Activated naive CD8-positive, alpha-beta T cell treated with anti-CD3 and anti-CD28 coated beads, Interleukin-2, amount 10 ng/mL, durations not matched to agents 7 days and 5 days (primary cell): ENCODE measurements at places on chromosomes 6 and 20. TPM values are rescaled to one million over a fixed set of nuclear protein-coding genes. Genes with fewer than 3 reads are reported as not detected.

DNA sequence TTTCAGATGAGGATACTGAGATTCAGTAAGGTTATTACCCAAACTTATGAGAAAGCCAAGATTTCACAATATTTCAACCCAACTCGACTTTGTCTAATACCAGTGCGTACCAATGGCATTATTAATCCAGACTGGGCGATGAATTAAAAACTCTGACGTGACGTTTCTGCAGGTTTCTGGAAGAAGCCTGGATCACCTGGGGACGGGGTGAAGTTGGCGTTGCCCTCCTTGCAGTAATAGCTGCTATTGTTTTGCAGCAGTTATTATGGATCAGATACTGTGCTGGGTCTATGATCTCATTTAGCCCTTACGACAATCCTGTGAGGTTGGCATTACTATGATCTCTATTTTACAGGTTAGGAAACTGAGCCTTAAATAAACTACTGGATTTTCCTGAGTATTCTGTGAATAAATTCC lies 569 bp upstream of the CDC5L start:
- H3K4me1 ChIP-seq: peaks cover 27% of the 10 kb centered on the region
- H3K27ac ChIP-seq: peak overlapping the region; percentile 93
- peak overlapping the region; percentile 92 for H3K4me3 ChIP-seq

DNA sequence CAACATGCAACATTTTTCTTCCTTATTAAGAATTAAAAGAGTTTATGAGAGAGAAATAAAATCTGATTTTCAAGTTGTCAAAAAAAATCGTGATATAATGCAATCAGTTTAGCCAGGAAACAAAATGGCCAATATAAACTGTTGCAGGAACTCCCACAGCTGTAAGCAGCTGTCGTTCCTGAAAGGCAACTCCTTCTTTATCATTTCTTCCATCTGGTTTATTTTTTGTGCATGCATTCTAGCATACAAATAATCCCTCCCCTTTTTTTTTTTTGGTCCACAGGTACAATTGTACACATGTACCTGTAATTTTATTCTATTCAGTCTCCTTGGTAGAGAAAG lies 19.7 kb downstream of the TRAF3IP2 start:
- H3K36me3 ChIP-seq: peaks cover 33% of the 10 kb centered on the region
- peaks cover 23% of the 10 kb centered on the region for H3K4me1 ChIP-seq
- no peaks in the 10 kb centered on the region for H3K27me3 ChIP-seq
- DNase-seq: no peak

GRCh38 chr20:54324652-54325285 lies 116.9 kb downstream of the PFDN4 start:
- peaks cover 4% of the 10 kb centered on the region for H3K27me3 ChIP-seq
- peaks cover 1% of the 10 kb centered on the region for H3K4me1 ChIP-seq
- H3K36me3 ChIP-seq: no peaks in the 10 kb centered on the region
- H3K27ac ChIP-seq: no peak overlapping the region

DNA sequence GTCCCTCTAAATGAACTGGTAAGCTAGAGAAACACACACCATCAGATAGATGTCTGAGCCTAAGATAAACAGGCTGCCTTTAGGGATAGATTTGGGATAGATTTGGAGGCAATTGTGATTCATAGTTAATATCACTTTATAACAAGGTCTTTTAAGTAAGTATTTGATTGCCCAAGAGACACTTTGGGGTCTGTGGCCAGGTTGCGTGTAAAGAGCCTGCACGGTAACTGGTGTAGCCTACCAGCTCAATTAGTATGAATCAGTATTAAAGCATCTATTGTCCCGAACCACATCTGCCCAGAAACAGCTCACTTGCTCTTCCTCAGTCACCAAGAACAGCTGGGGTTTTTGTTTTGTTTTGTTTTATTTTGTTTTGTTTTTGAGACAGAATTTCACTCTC lies 193.3 kb downstream of the SASH1 start:
- no peaks in the 10 kb centered on the region for H3K36me3 ChIP-seq
- DNase-seq: no peak
- peaks cover 2% of the 10 kb centered on the region for H3K4me1 ChIP-seq
- peaks cover 12% of the 10 kb centered on the region for H3K27me3 ChIP-seq

DNA sequence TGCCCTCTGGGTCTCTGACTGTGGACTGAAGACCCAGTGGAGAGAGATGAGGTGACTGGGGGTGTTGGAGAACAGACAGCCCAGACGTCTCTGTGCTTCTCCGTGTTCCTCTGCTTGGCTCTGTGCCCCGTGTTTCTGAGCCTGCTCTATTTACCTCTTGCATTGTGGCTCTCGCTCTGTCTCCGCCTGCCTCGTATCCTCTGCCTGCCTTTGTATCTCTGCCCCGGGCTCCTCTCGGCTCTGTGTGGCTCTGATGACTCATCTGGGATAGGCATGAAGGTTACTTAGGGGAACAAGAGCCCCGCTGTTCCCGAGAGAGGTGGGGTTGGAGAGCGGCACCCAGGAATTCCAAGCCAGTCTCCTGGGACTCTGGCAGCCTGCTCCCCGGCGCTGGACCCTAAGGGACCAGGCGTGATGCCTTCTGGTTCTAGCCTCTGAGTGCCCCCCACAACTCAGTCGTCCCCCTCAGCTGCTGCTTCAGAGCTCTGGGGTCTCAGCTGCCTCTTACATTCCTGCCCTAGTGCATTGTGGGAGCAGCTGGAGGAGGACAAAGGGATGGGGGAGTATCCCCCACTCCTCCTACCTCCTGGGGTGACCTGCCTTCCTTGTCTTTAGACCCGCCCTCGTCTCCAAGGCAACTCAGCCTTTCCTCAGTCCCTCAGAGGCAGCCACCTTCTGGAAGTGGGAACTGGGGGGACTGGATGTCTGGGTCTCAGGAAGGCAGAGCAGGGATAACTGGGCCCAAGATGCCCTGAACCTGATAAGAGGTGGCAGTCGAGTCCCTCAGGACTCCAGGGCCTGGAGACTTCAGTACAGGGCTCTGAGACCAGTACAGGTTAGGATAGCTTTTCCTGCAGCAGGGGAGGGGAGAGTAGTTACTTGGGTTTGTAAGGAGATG lies 1.9 kb downstream of the DDR1 start:
- peak overlapping the region; percentile 18 for H3K27ac ChIP-seq
- peaks cover 24% of the 10 kb centered on the region for H3K4me1 ChIP-seq
- H3K36me3 ChIP-seq: no peaks in the 10 kb centered on the region
- peak overlapping the region; percentile 79 for H3K4me3 ChIP-seq
- H3K27me3 ChIP-seq: peaks cover 2% of the 10 kb centered on the region
- peak; percentile 25 for DNase-seq

ABCC10 gene
- 51.0 TPM for total RNA-seq

GRCh38 chr6:154847318-154847717 lies 114.1 kb downstream of the SCAF8 start:
- DNase-seq: no peak
- peaks cover 20% of the 10 kb centered on the region for H3K36me3 ChIP-seq
- no peak overlapping the region for H3K4me3 ChIP-seq
- peaks cover 4% of the 10 kb centered on the region for H3K4me1 ChIP-seq
- no peak overlapping the region for H3K27ac ChIP-seq

DNA sequence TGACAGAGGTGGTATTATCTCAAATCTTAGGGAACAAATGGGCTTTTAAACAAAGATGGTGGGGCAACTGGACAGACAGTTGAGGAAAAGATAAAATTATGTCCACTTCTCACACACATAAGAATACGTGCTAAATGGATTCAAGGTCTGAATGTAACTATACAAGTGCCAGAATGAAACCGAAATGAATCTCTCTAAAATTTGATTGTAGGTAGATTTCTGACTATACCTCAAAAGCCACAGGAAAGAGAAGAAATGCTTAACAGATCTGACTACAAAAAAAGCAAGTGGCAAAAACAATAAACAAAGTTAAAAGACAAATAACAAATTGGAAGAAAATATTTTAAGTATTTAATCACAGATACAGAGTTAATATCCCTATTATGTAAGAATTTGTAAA lies 182.7 kb upstream of the OLIG3 start:
- H3K4me1 ChIP-seq: peaks cover 20% of the 10 kb centered on the region
- H3K27ac ChIP-seq: peak overlapping the region; percentile 52

DNA sequence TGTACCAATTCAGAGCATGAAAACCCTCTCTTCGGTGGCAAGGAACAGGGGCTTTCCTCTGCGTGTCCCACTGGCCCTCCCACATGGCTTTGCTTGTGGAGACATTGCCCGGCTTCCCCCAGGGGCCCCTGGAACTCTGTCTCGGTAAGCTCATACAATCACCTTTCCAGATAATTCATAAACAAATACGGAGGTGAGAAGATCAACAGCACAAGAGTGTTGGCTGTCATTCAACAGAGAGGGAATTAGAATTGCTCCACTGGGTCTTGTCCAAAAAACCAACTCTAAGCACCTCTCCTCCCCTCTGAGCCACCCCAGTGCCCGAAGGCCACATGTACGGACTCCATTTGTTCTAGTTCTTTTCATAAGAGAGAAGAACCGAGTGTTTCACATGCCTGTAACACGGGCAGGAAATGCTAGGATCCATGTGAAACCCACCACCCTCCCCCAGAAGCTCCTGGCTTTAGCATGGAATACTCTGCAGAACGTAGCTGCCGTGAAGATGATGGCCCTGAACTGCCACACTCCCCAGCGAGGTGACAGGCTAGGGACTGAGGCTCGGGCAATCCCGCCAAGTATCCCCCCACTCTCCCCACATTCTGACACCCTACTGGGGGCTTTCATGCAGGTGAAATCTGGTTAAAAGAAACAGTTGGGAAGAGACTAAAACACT lies 24.6 kb upstream of the FOXC1 start:
- H3K36me3 ChIP-seq: no peaks in the 10 kb centered on the region
- DNase-seq: no peak
- no peaks in the 10 kb centered on the region for H3K4me1 ChIP-seq
- no peak overlapping the region for H3K27ac ChIP-seq

DNA sequence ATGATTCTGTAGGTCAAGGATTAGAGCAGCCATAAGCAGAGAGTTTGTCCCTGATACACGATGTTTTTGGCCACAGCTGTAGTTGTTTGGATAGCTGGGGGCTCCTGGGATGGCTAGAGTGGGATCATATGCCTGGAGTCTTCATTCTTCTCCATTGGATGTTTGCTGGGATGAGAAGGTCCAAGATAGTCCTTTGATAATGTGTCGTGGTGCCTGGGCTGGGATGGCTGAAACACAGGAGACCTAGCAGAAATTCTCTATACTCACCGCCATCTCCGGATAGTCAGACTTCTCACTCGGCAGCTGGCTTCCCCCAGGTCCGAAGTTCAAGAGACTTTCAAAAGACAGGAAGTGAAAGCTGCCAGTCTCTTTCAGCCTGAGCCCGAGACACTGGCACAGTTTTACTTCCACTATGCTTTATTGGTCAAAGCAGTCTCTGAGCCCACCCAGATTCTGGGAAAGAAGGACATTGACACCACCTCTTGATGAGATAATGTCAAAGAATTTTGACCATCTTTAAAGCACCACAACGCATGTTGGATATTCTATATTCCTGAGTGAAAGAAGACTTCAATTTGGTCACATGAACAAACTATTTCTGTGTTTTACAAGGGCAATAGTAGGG lies 16.0 kb downstream of the MARCKS start:
- peaks cover 5% of the 10 kb centered on the region for H3K4me1 ChIP-seq
- no peak overlapping the region for H3K27ac ChIP-seq
- no peak for DNase-seq
- no peaks in the 10 kb centered on the region for H3K36me3 ChIP-seq
- peak overlapping the region; percentile 48 for H3K4me3 ChIP-seq

EPPIN gene
- total RNA-seq: not detected

TINAG gene
- total RNA-seq: not detected

DNA sequence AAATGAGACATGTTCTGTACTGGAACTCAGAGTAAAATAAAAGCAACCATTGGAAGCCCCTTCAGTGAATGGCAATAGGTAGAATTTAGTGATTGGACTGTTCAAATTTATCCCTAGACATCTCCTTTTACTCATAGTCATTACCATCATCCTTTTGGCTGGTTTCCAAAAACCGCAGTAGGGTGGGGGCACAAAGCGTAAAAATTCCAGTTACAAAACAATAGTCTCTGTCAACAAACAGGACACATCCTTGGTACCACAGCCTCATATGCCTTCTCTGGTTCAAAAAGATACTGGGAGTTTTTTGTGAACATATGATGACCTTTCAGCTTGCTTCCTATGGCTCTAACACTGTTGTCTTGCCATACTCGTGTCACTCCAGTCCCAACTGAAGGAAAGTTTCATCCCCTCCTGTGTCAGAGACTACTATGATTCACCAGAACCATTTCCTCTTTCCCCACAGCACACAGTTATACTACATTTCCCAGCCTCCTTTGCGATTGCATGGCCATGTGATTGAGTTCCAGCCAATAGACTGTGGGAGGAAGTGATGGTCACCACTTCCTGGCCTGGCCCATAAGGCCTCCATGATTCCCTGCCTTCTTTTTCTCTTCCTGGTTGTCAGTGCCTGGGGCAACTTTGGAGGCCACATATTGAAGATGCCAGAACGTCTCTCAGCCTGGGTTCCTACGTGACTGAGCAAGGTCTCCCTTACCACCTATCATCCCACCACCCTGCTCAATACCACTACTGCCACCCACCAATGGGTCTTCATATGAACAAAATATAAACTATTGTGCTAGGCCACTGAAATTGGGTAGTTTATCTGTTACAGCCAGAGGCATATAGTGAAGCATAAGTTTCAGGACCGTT lies 162.4 kb downstream of the ID4 start:
- H3K27ac ChIP-seq: no peak overlapping the region
- peaks cover 7% of the 10 kb centered on the region for H3K27me3 ChIP-seq
- H3K36me3 ChIP-seq: no peaks in the 10 kb centered on the region
- H3K4me3 ChIP-seq: no peak overlapping the region
- no peak for DNase-seq

- no peak overlapping the region for H3K4me3 ChIP-seq
- DNase-seq: no peak
- peaks cover 4% of the 10 kb centered on the region for H3K4me1 ChIP-seq
- no peak overlapping the region for H3K27ac ChIP-seq
Observed at GRCh38 chr6:158219228-158219627, 51.1 kb downstream of the GTF2H5 start.

- no peak overlapping the region for H3K4me3 ChIP-seq
- no peaks in the 10 kb centered on the region for H3K27me3 ChIP-seq
- no peaks in the 10 kb centered on the region for H3K4me1 ChIP-seq
- no peak for DNase-seq
Observed at GRCh38 chr6:165649166-165650137, 13.6 kb downstream of the PDE10A start.

HIVEP1 gene
- total RNA-seq: 29.1 TPM

DNA sequence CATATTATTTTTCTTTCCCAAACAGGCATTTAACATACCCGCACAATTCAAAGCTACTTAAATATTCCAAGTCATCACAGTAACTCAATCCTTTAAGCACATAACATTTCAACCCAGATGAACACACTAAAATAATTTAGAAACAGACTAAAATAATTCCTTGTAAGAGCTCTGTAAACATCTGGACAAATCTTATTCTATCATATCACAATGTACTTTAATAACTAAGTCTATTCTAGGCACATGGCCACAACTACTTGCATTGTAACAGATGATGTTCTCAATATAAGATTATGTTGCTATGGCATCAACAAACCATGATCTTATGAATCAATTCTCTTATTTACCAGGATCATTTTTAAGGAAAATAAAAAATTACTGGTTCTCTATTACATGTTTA lies 123.2 kb upstream of the THEMIS start:
- H3K27ac ChIP-seq: no peak overlapping the region
- peaks cover 37% of the 10 kb centered on the region for H3K36me3 ChIP-seq
- H3K4me1 ChIP-seq: peaks cover 23% of the 10 kb centered on the region
- H3K27me3 ChIP-seq: no peaks in the 10 kb centered on the region
